ENCODE measurements at places on chromosomes 5 and 9. TPM values are rescaled to one million over a fixed set of nuclear protein-coding genes. Genes with fewer than 3 reads are reported as not detected.
A peak's percentile ranks its signal among the peaks of the same experiment; 100 is the strongest.

Gene CDC25C
- total RNA-seq: 13.8 TPM

Gene RANBP17
- 6.0 TPM for total RNA-seq

Gene LEAP2
- total RNA-seq: not detected

DNA sequence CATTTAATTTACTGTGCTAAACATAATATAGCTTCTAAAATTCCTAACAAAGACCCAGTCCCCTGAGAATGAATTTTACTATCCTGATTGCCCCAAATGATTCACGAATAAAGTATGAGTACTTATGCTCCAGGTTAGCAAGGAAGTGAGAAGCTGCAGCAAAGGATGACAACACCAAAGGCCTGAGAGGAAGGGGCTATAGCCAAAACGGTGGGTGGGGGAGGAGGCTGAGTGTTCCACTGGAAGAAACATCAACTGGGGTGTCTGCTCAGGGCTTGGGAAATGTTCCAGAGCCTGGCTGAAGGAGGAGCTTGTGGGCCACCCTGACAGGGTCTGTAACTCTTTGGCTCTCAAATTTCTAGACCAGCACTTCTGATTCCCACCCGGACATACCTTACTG lies 157.3 kb downstream of the ADAMTS12 start:
- peaks cover 19% of the 10 kb centered on the region for H3K4me1 ChIP-seq
- H3K27me3 ChIP-seq: no peaks in the 10 kb centered on the region
- peak; percentile 36 for DNase-seq
- no peak overlapping the region for H3K4me3 ChIP-seq
- no peaks in the 10 kb centered on the region for H3K36me3 ChIP-seq
- H3K27ac ChIP-seq: no peak overlapping the region

- H3K4me3 ChIP-seq: no peak overlapping the region
- no peaks in the 10 kb centered on the region for H3K36me3 ChIP-seq
- H3K27ac ChIP-seq: no peak overlapping the region
- H3K27me3 ChIP-seq: peaks cover 30% of the 10 kb centered on the region
Observed at GRCh38 chr9:89601306-89601705, 3.5 kb upstream of the GADD45G start.

DNA sequence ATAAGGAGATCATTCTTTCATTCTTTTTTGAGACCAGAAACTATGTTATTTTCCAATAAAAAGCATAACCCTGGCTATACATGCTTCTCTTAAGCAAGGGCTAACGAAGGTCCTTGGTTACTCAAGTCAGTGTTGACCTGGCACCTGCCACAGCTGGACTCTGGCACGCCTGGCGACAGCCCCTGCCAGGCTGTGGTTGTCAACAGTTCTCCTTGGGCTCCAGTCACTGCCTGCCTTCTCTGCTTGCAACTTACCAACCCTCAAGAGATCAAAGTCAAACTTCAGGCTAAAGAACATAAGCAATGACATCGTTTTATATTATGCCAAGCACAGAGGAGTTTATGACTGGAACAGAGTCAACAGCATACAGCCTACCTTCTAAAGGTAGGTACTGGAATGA lies 61.4 kb upstream of the TBC1D9B start:
- no peaks in the 10 kb centered on the region for H3K27me3 ChIP-seq
- H3K4me1 ChIP-seq: no peaks in the 10 kb centered on the region
- no peaks in the 10 kb centered on the region for H3K36me3 ChIP-seq
- DNase-seq: no peak
- H3K4me3 ChIP-seq: no peak overlapping the region
